SJCRH30 (cell line): ENCODE measurements at places on chromosomes 7 and 10. TPM values are rescaled to one million over a fixed set of nuclear protein-coding genes. Genes with fewer than 3 reads are reported as not detected.

DNA sequence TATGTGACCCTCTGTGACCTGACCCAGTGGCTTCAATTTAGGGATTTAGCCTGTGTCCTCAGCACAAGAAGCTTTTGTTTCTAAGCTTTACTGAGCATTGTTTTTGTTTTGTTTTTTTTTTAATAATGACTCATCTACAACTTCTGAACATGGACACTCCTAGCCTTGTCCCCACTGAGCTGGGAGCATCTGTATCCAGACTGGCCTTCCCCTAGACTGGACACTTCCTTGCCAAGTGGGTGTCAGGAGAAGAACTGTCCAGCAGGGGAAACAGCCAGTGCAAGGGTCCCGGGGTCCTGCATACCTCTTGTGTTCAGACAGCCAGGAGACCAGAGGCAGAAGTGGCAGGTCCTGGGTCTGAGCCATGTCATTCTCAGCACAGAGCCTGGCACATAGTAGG lies 108.6 kb downstream of the TMEM130 start:
- H3K4me1 ChIP-seq, result no peaks in the 10 kb centered on the region
- H3K4me3 ChIP-seq, result no peak overlapping the region
- H3K27ac ChIP-seq, result no peak overlapping the region
- no peak for DNase-seq
- H3K27me3 ChIP-seq, result no peaks in the 10 kb centered on the region
- no peaks in the 10 kb centered on the region for H3K36me3 ChIP-seq

GRCh38 chr10:111707076-111707475 lies 476.5 kb downstream of the GPAM start:
- H3K36me3 ChIP-seq, result no peaks in the 10 kb centered on the region
- no peak overlapping the region for H3K27ac ChIP-seq
- no peak overlapping the region for H3K4me3 ChIP-seq
- H3K4me1 ChIP-seq, result no peaks in the 10 kb centered on the region
- no peak for DNase-seq

DNA sequence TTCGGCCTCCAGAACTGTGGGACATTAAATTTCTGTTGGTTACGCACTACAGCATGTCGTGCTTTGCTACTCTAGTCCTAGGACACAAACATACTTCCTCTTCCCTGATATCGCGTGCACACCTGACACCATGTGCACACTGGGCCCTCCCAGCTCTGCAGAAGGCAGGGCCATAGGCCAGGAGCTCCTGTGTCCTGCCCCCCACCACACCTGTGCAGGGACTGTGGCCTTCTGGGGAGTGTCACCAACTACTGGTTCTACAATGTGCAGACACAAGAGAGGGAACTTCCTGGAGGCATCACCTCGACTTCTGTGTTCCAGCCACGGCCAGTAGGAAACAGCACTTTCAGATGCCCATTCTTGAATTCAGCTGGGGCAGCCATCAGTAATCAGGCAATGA lies 646.4 kb upstream of the MGMT start:
- H3K27ac ChIP-seq, result no peak overlapping the region
- H3K4me3 ChIP-seq, result no peak overlapping the region
- H3K27me3 ChIP-seq, result no peaks in the 10 kb centered on the region
- no peak for DNase-seq

Gene SP8
- total RNA-seq, result 2.5 and 2.8 TPM in 2 replicates
